Glomerular endothelial cell (primary cell): ENCODE measurements at places on chromosomes 1 and 21. TPM values are rescaled to one million over a fixed set of nuclear protein-coding genes. Genes with fewer than 3 reads are reported as not detected.

Gene KLHL20
- 23.0 and 29.4 TPM in 2 replicates for total RNA-seq

Gene BMP8B
- total RNA-seq, result 0.05 TPM in 1 of 2 replicates, not detected in the other

Gene PKLR
- not detected in 2 replicates for total RNA-seq

Gene SGIP1
- total RNA-seq, result 9.6 and 39.5 TPM in 2 replicates

Gene SLC6A9
- 0.15 and 1.5 TPM in 2 replicates for total RNA-seq

Gene CFAP126
- not detected in 2 replicates for total RNA-seq

Gene SH2D5
- total RNA-seq, result 2.3 and 3.2 TPM in 2 replicates

Gene C1QC
- not detected in 2 replicates for total RNA-seq
